CD4-positive, alpha-beta T cell treated with Interleukin-21 for 1 hour (primary cell): ENCODE measurements at places on chromosomes 11 and 22.
A peak's percentile ranks its signal among the peaks of the same experiment; 100 is the strongest.

- peak; percentile 44 for DNase-seq
Observed at GRCh38 chr11:123060277-123061000, 1.5 kb downstream of the HSPA8 start.

DNA sequence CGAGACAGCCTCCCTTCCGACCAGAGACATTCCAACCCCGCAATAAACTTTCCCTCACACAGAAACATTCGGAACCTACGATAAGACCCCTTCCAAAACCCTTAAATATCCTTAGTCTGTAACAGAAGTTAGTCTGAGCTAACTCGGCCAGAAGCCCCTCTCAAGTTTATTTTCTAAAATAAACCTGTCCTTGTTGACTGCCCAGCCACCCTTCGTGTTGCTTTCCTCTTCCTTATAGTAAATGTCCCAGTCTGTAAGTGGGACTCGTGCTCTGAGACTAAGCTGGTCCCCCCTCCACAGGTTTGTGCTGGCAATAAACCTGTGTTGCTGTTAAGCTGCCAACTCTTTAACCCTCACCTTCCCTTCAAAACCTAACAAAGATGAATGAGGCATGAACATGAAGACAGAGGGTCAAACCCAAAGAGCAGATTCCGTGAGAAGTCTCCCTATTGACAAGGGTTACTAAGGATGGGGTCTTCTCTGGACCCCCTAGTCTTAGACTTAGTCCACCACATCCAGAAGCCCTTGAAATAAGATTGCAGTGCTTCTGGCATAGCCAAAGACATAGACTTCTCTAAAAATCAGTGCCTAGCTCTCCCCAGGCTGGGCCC, 18.2 kb downstream of the MIF start:
- no peak for DNase-seq

DNA sequence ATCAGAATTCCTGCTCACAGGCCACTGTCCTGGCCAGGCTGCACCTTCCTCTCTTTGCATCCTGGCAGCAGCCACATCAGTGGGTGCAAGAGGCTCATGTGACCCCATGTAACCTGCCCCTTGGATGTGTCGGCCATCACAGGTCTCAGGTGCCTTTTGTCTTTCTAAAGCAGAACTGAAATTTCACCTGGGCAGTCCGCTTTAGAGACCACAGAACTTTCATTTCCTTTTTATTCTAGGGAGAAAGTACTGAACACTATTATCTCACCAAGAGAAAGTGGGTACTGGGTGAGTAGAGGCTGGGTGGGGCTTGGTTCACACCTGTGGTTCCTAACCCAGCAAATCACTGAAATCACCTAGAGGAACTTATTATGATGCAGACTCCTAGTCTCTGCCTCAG, 51.7 kb upstream of the NUP160 start:
- DNase-seq: no peak

DNA sequence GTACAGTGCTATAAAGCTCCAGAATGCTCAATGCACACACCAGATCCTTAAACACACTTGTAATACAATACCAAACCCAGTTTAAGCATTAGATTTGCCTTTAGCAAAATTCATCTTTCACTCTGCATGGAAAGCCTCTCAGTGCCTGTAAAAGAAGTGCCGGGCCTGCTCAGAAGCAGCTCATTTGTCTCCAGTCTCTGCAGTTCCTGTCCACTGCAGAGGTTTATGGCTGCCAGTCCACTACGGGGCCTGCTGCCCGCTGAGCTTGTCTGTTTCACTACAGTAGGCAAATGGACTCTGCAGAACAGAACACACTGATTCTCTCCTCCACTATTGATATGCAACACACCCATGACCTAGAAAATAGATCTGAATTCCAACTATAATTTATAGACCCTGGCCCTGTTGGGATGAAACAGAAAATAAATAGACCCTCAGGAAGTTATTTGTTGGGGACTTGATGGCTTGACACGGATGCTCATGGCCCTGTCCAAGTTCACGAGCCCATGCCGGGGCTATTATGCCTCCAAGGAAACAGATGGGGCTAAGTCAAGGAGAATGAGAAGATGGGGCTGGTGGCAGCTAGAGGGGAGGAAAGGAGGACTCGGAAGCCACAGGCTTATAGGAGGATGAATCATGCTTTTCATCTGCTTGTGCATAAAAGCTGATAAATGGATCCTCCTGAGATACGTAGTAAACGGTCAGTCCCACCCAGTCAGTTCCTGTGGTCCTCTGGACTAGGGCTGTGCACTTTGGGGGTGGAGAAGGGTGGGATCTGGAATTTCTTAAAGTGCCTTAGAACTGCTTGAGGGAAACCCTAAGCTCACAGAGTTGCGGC, 416.8 kb upstream of the TENM4 start:
- DNase-seq: no peak

DNA sequence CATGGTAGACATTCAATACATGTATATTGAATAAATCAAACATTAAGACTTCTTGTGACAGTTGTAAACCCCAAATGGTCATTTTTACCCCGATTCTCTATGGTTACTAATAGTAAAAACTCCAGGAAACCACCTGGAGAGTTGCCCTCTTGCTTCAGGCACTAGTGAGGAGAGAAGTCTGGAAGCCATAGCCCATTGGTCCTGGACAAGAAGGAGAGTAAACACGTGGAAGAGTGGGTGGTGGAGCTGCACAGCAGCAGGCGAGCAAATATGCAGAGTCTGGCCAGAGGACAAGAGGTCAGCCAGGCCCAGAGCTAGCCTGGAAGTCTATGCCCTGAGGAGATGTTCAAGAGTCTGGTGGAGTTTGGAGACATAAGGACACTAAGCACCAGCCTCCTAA, 17.7 kb downstream of the DCHS1 start:
- no peak for DNase-seq

DNA sequence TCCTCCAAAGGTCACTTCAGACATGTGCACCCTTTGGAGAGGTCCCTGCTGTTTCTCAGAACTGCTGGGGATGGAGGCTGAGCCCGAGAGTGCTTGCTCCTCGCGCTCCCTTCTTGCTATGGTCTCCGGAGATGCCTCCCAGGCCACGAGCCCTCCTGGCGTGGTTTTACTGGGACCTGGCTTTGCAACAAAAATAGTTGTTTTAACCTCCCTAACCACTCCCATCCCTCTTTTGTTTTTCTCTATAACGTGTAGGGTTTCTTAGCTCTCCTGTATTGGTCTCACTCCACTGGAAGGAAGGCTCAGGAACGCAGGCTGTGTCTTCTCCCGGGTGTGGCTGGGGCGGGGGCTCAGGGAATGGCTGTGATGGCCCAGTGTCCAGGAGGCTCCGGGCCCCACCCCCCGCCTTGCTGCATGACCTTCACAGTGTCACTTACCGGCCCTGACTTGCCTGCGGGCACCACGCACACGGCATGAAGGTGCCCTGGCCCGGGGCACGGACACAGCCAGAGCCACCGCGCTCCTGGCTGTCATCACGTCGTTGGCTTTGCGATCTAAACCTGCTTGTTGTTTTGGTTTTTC, 5.6 kb downstream of the PTDSS2 start:
- DNase-seq: no peak

- DNase-seq: no peak
Observed at GRCh38 chr22:46107753-46108563, 42.4 kb upstream of the PPARA start.

DNA sequence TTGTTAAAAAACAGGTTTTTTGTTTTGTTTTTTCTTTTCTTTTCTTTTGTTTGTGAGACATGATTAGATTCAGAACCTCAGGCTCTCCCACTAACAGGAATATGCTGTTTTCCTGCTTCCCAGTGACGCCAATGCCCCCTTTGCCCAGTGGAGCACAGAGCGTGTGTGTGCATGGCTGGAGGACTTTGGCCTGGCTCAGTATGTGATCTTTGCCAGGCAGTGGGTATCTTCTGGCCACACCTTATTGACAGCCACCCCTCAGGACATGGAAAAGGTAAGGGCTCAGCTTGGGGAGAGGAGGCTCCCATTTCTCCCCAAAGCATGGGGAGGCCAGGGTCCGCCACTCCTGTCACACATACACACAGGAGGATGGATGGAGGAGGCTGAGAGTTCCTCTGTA, 25.0 kb downstream of the CYB5R2 start:
- no peak for DNase-seq

- DNase-seq: no peak
Observed at GRCh38 chr11:93075782-93076181, 106.3 kb downstream of the MTNR1B start.

GRCh38 chr22:38126928-38127668, 16.6 kb upstream of the BAIAP2L2 start:
- DNase-seq: no peak

GRCh38 chr11:109514313-109515018, 92.5 kb downstream of the C11orf87 start:
- DNase-seq: no peak

- no peak for DNase-seq
Observed at GRCh38 chr11:120832481-120833238, 191.2 kb upstream of the TBCEL start.

GRCh38 chr11:68211546-68211945, 1.6 kb downstream of the KMT5B start:
- DNase-seq: no peak

- no peak for DNase-seq
Observed at GRCh38 chr11:16926883-16927626, 87.2 kb downstream of the PLEKHA7 start.

DNA sequence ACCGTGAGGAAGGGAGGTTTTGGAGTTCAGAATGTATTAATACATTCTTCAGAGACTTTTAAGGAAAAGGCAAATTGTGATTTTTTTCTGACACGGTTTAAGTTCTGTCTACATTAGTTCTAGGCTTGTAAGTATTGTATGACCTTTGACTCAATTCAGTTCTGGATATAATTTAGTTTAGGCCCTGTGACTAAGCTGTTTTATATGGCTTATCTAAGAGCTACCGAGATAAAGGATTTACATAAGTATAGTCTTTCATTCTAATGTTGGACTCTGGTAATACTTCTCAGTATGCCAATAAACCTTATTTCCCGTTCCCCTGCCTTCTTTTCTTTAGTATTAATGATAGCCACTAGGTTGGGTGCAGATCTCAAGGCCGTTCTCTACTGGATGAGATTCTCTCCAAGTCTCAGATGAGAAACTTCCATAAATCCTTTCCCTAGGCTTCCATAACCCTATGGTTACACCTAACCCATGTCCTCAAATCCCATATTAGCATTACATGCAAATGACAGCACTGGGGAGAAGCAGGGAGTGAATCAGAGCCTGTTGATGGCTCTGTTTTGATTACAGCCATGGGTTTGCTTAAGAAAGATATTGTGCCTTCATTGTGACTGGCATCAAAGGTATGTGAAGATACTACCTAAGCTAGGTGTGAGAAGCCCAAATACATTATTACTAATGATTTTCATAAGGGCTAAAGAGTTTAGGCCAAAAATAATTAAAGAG, 38.7 kb downstream of the BARX2 start:
- DNase-seq: no peak

GRCh38 chr11:20126724-20127123, 33.6 kb downstream of the DBX1 start:
- no peak for DNase-seq

DNA sequence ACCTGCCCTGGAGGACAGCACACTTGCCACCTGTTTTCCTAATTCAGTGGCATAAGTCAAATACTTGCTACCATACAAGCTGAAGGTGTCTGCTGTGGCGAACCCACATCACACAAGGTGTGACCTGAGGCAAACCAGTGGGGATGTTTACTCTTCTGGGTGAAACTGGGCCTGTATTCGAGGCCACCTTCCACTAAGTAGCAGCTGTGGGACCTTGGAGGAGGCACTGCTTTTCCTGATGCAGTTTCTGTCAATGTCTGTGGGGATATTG, 927.4 kb downstream of the BRD1 start:
- no peak for DNase-seq

- DNase-seq: no peak
Observed at GRCh38 chr11:114147375-114148012, 88.0 kb downstream of the ZBTB16 start.

- no peak for DNase-seq
Observed at GRCh38 chr22:44458044-44459020, 39.7 kb downstream of the RTL6 start.

GRCh38 chr11:9516113-9516512, 55.3 kb downstream of the ZNF143 start:
- no peak for DNase-seq

- DNase-seq: peak; percentile 22
Observed at GRCh38 chr11:114216796-114217180, 79.4 kb upstream of the NNMT start.

GRCh38 chr22:17842386-17842785, 68.1 kb upstream of the BID start:
- peak; percentile 60 for DNase-seq

- DNase-seq: no peak
Observed at GRCh38 chr11:105229257-105229656, 89.7 kb upstream of the CARD18 start.

- no peak for DNase-seq
Observed at GRCh38 chr11:46637546-46637945, 20.2 kb downstream of the ATG13 start.

GRCh38 chr11:8926236-8926635, 6.5 kb downstream of the C11orf16 start:
- no peak for DNase-seq

- no peak for DNase-seq
Observed at GRCh38 chr11:64674774-64675173, 48.2 kb downstream of the NRXN2 start.

DNA sequence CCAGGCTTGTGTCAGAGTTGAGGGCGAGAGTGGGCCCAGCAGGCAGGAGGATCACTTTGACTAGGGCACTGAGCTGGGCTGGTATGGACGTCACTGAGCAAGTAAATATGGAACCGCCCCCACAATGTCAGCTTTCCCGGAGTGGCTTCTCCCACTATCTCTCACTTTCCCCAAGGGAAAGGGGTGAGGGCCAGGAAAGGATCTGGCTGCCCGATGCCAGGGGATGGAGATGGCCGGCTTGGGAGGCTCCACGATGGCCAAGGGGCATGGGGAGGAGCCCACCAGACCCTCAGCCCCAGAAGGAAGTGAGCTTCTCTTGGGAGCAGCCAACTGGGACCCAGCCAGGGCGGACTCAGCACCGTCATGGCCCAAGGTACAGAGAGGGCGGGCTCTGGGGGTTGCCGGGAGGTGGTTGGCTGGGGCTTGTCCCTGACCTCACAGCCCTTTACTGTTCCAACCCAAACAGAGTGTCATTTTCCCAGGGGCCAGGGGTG, 8.7 kb downstream of the PRDM11 start:
- DNase-seq: no peak

DNA sequence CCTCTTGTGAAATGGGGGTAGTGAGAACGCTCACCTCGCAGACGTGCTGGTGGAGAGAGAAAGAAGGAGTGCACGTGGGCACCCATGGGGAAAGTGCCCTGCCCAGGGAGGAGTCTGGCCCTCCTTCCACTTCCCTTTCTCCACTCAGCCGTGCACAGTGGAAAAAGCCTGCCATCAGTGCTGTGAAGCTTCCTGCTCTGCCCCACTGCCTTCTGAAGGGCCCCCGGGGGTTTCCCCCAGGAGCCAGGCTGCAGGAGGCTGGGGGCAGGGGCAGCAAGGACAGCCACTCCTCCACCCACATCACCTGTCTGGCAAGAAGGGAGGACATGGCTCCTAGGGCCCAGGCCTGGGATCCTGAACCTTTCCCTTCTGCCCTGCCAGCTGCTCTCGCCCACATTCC, 7.6 kb downstream of the TP53I11 start:
- DNase-seq: no peak

- DNase-seq: no peak
Observed at GRCh38 chr22:47370448-47371262, 608.2 kb downstream of the TBC1D22A start.
